ENCODE measurements at places on chromosomes 3 and 15.

- no peaks in the 10 kb centered on the region for H3K4me1 ChIP-seq
- peaks cover 1% of the 10 kb centered on the region for H3K27me3 ChIP-seq
- no peaks in the 10 kb centered on the region for H3K36me3 ChIP-seq
- peak; percentile 89 for DNase-seq
Measured at GRCh38 chr3:167116120-167116922, 263.8 kb downstream of the ZBBX start.

- no peak overlapping the region for H3K4me3 ChIP-seq
- no peak for DNase-seq
- H3K4me1 ChIP-seq: peaks cover 18% of the 10 kb centered on the region
Measured at GRCh38 chr3:134652886-134653630, 2.2 kb upstream of the KY start.

GRCh38 chr3:65005486-65005885, 317.7 kb upstream of the ADAMTS9 start:
- H3K36me3 ChIP-seq: no peaks in the 10 kb centered on the region
- H3K4me1 ChIP-seq: peaks cover 22% of the 10 kb centered on the region
- no peak overlapping the region for H3K4me3 ChIP-seq
- H3K27ac ChIP-seq: peak overlapping the region; percentile 8
- DNase-seq: no peak
- H3K27me3 ChIP-seq: no peaks in the 10 kb centered on the region

DNA sequence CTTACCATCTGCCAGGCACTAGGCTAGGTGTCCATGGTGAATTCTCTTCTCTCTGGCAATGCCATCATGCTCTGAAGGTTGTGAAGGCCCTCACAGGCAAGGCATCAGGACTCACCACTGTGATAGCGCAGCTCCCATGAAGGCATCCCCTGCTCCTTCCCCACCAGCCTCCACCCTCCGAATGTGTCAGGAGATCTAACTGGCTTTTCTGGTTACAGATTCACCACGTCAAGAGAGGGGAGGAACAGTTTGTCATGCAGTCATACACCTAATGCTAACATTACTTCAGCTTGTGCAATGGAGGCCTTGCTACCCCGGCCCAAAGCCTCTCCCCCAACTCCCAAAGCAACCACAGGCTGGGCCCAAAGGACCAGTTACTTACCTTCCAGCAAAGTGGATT, 8.9 kb upstream of the CMTM8 start:
- no peak for DNase-seq
- no peak overlapping the region for H3K4me3 ChIP-seq
- H3K27ac ChIP-seq: no peak overlapping the region
- H3K27me3 ChIP-seq: no peaks in the 10 kb centered on the region
- H3K4me1 ChIP-seq: peaks cover 24% of the 10 kb centered on the region
